ENCODE measurements at places on chromosomes 3 and 15.

DNA sequence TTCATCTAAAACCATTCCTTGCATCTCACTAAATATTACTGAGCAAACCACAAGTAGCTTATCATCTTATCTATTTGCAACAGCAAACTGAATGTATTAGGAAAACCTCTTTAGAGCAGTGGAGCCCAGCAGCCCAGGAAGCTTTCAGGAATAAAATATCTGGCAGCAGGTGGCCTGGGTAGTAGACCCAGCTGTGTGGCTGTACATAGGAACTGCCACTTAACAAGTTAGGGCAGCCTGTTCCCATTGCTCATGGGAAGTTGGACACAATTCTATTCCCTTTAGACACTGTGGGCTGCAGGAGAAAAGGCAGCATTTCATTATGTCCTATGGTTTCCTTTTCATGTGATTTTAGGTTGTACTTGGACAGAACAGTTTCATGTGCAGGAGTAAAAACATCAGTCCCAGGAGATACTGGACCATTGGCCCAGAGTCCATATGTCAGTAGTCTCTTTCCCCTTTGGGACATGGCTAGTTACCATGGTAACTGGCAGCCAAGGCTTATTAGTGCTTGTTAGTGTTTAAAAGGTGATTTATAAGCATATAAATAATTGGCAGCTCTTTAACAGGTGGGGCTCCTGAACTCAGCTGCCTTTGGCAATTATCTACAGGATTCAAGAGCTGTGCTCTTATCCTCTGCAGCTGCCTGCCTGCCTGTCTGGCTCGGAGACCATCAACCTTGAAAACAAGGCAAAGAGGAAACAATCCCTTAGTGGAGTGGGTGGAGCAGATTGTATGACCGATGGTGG lies 28.9 kb upstream of the LSAMP start:
- no peak for DNase-seq

GRCh38 chr3:21654662-21655061 lies 96.3 kb downstream of the ZNF385D start:
- no peak for DNase-seq

- no peak for DNase-seq
Measured at GRCh38 chr15:81336568-81336967, 12.6 kb upstream of the STARD5 start.

- no peak for DNase-seq
Measured at GRCh38 chr3:65660000-65660598, 378.6 kb downstream of the MAGI1 start.

DNA sequence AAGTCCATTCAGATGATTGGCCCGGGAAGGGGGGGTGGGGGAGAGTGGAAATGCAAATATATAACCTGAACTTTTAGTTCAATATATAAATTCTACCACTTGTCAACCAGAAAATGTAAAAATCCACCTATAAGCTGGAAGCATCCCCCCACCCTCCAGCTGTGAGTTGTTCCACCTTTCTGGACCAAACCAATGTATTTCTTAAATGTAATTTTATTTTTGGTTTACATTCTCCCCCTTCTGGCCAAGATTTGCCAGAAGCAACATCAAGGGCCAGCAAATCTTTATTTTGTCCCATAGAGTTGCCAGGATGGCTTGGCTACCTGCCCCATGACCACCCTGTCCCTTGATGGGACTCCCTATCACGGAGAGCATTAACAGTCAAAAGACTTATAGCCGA lies 545.7 kb downstream of the TBL1XR1 start:
- DNase-seq, result no peak

- DNase-seq, result no peak
Measured at GRCh38 chr3:161890147-161890625, 393.6 kb downstream of the OTOL1 start.

- DNase-seq, result no peak
Measured at GRCh38 chr3:195522254-195523023, 20.7 kb downstream of the PPP1R2 start.

DNA sequence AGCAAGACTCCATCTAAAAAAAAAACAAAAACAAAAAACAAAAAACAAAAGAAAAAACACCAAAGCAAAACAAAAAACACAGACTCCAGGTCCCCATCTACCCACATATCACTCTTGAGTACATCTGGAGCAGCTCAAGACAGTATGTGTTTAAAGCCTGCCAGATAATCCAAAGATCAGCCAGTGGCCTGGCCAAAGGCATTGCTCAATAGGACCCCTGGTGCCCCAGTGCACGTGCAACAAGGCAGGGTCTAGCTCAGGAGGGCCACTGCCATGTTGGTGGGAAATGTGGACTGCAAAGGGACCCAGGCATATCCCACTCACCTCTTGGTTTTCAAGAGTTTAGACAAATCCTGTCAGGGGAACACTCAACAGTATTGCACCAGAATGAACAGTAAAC lies 279.5 kb downstream of the RPLP1 start:
- no peak for DNase-seq

- DNase-seq, result no peak
Measured at GRCh38 chr3:127680146-127680661, 7.5 kb downstream of the ABTB1 start.

DNA sequence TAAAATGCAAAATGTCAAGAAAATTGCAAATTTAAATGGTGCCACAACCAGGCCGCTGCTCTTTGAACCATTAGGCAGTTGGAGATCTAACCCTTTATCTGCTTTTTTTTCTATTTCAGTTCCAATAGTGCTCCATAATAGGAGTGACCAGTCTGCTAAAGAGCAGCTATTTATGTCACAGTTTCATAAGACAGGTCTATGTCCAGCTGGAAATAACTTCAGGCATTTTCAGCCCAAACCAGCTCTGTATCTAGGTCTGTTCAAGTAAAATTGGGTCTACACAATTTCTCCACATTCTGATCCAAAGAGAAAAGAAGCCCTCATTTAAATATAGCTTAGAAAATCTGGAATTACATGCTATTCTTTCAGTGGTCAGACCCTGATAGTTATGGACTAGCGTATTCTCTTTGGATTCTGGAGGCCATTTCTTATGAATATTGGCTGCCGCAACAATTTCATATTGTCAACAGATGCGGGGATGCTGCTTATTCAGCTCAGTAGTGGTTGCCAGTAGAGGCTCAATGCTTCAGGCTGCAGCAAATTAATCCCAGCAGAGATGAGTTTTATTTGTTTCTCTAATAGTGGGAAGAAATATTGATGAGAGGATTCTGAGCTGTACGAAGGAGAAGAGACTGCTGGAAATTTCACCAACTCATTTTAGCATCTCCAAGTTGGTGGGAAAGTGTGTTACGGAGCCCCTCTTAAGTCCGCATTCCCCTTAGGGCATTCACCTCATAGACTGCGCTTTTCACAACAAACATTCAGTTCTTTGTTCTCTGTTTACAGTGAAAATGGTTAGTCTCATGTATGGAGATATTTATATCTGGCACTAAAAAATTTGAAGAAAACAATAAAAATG lies 887.0 kb downstream of the ROBO1 start:
- DNase-seq, result no peak

GRCh38 chr3:165903885-165904630 lies 66.8 kb upstream of the BCHE start:
- no peak for DNase-seq

DNA sequence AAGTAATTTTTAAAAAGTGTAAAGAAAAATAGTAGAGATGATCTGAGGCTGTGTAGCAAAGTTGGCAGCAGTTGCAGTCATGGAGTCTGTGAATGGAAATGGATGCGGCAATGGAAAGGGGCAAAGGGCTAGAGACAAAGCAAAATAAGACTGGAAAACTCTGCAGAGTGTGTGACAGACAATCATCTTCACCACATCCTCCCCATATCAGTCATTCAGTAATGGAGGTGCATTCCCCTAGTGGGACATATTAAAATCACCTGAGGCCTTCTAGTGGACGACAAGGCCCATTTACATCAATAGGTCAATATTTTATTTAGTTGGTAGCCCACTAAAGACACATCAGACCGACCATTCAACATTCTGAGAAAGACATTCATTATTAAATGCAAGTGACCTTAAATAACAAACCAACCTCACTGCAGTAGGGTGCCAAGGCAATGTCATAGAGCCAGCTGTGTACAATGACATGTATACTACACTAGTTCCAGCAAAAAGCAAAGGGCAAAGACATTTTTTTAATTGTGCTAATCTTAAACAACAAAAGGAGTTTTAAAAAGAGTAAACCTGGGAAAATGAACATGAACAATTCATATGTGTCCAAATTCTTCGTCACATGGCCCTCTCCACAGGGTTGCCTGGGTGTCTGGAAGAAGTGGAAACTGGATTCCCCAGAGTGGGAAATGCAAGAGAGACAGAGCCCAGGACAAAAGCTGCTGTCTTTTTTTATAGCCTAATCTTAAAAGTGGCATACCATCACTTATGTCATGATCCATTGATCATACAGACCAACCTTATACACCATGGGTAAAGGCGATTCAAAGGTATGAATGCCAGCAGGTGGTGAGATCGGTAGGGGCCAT lies 15.6 kb upstream of the RAP2B start:
- no peak for DNase-seq

DNA sequence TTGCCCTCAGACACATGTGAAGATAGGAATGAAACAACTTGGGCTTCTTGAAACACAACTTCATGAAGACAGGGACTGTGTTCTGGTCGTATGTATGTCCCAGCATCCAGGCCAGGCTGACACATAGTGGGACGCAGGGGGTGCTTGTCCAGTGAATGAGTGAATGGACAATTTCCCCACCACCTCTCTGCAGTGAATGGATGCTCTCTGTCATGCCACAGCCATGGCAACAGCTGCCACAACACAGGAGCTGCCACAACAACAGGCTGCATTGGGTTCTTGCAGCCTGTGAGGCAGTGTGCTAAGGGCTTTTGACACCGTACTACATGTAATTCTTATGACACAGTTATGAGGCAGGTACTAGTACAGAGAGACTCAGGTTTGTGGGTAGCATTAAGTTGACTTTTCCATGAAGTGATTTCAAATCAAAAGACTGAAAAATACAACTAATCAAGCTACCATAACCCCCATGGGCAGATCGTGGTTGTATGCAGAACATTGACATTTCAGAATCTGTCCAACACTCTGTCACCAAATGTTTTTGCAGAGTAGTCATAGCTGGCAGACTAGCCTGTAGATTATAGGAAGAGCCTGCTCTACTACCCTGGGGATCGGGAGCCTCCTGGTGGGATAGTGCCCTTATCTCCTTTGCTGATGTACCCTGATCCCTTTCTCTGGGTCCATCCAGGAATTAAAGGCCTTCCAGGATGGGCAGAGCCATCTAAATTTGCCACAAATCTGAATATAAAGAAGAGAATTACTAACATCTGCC lies 40.8 kb downstream of the CLSTN2 start:
- DNase-seq, result no peak

DNA sequence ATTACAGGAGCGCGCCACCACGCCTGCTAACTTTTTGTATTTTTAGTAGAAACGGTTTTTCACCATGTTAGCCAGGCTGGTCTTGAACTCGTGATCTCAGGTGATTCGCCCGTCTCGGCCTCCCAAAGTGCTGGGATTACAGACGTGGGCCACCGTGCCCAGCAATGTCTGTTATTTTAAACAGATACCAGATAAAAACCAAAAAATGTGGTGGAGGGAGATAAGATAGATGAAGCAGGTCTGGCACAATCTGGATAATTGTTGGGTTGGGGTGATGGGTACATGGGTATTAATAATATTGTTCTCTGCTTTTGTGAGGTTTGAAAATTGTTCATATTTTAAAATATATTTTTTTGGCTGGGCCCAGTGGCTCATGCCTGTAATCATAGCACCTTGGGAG lies 4.7 kb downstream of the RNF111 start:
- DNase-seq, result no peak

- no peak for DNase-seq
Measured at GRCh38 chr3:191235331-191236314, 36.6 kb downstream of the OSTN start.

Measured in stimulated activated CD4-positive, alpha-beta T cell treated with anti-CD3 and anti-CD28 coated beads, Interleukin-15, amount 100 ng/mL, for 48 hours (primary cell).